ENCODE measurements at places on chromosomes 16 and 17. TPM values are rescaled to one million over a fixed set of nuclear protein-coding genes. Genes with fewer than 3 reads are reported as not detected.

Gene OR4D1
- not detected for total RNA-seq

Gene BCO1
- total RNA-seq = not detected

Gene CCL3
- total RNA-seq = not detected

Gene CRHR1
- not detected for total RNA-seq

Gene C16orf96
- total RNA-seq = not detected

Gene ACSM3
- 0.45 TPM for total RNA-seq

Gene TBC1D3
- 0.20 TPM for total RNA-seq

Gene PLD6
- total RNA-seq = not detected

Gene ALOXE3
- total RNA-seq = 0.60 TPM

Gene KRTAP4-3
- not detected for total RNA-seq

Gene TLCD2
- total RNA-seq = 0.37 TPM

Gene ARHGDIG
- not detected for total RNA-seq

Gene KRT32
- not detected for total RNA-seq

Gene NPIPB9
- 0.33 TPM for total RNA-seq

Gene C16orf74
- 55.2 TPM for total RNA-seq

Gene SPIRE2
- total RNA-seq = 1.0 TPM

Gene WNT9B
- not detected for total RNA-seq
